Germinal center (tissue), 1 donor: ENCODE measurements at places on chromosomes 6 and 20.

DNA sequence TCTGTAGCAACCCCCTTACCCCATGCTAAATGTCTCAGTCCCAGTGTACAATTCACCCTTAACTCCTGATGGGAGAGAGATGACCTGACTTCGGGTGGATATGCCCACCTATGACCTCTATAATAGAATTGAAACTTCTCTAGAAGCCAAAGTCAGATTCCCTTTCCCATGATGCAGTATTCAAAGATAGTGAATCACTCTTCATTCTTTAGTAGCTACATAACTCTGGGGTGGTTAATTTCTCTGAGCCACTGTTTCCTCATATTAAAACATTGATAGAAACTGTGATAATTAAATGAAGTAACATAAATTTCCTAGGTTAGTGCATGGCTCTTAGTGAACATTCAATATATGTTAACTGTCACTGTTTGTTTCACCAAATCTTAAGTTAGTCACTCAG is 500.4 kb downstream of the COL12A1 start:
- no peak for DNase-seq

- no peak for DNase-seq
Observed at GRCh38 chr6:19833947-19834346, 3.2 kb upstream of the ID4 start.

GRCh38 chr6:149049230-149049629 is 268.3 kb upstream of the TAB2 start:
- DNase-seq: no peak

DNA sequence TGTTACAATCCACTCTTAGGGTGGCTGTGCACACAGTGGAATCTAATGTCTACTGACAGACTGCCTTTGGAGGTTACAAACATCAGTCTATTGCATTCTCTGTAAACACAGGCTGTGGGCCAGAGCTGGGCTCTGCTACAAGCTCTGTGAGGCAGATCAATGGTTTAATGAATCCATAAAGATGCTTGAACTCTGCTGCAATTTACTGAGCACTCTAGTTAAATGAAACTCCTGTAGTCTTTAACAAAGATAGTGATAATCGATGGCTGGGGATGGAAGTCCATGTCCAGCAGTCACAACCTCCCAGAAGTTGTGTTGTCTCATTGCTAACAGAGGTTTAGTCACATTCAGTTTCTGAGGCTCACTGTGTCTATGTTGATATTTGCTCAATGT is 50.5 kb downstream of the SOBP start:
- DNase-seq: no peak

DNA sequence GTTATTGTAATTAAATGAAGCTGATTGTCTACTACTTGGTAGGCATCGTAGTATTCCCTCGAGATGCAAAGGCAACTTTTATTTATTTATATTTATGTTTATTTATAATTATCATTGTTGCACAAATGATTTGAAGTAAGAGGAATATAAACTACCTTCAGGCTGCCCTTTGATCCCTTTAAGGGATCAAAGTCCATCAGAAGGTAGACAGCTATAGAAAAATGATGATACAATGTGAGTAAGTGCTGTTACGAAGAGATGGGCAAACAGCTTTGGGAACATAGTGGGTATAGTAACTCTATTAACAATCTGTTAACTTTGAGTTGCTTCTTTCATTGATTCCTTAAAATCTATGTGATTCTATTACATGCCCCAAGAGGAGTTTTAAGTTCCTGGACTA is 512.8 kb upstream of the CITED2 start:
- no peak for DNase-seq

DNA sequence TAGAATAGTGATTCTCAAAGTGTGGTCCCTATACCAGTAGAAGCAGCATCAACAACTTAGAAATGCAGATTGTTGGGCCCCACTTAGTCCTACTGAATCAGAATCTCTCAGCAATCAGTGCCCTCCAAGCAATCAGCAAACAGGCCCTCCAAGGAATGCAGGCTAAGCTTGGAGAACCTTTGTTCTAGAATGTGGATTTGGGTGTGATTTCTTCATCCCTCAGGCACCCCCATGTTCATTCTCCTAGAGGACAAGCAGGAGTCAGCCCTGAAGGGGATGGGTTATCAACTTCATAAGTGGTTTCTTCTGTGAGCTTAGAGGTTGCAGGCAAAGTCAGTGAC is 40.5 kb upstream of the TAF8 start:
- no peak for DNase-seq
